ENCODE measurements at places on chromosomes 7 and 10. TPM values are rescaled to one million over a fixed set of nuclear protein-coding genes. Genes with fewer than 3 reads are reported as not detected.

Gene PRLHR
- total RNA-seq = not detected

Gene OGDHL
- total RNA-seq = 0.12 TPM

Gene ZNF425
- total RNA-seq = 4.2 TPM

Gene LRRC4
- total RNA-seq = not detected

Gene DGKI
- 1.4 TPM for total RNA-seq

Data from smooth muscle cell of the coronary artery (primary cell).